ENCODE measurements at places on chromosomes 5 and 9.

- no peak for DNase-seq
Observed at GRCh38 chr9:36780186-36780585, 207.5 kb downstream of the MELK start.

DNA sequence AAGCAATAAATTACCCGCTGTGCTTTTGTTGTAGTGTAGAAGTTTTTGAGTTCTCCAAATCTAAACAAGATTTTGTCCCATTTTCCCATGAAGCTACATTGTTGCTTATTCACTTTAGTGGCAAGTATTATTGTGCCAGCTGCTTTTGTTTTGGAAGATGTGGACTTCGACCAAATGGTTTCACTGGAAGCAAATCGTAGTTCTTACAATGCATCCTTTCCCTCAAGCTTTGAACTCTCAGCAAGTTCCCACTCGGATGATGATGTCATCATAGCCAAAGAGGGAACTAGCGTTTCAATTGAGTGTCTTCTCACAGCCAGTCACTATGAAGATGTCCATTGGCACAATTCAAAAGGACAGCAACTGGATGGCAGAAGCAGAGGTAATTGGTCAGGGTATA is 10.9 kb downstream of the MFAP3 start:
- DNase-seq = no peak

GRCh38 chr9:93085676-93086075 is 10.3 kb upstream of the CARD19 start:
- no peak for DNase-seq

DNA sequence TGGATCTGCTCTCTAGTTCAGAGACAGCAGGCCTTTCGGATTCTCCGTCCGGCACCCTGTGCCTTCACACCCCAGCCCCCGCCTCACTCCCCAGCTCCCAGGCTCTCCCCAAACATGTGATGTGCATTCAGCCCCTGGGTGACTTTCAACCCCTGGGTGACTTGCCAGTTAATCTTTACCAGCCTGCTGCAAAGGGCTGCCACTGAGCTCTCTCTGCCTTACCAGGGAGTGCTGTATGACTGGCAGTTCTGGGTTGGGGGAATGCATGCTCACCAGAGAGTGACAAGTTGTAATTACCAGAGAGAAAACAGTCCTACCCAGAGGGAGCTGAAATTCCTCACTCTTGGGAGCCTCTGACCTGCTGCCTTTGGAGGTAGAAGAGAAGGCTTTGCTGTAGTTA is 4.9 kb upstream of the ADRA1B start:
- DNase-seq = no peak

Data from activated CD4-positive, alpha-beta T cell treated with anti-CD3 and anti-CD28 coated beads, Interleukin-2, Interleukin-4, amounts not matched to agents 100 ng/mL and 50 ng/mL, durations not matched to agents 16 hours and 8 hours (primary cell).